ENCODE measurements at places on chromosomes 5 and 9.
A peak's percentile ranks its signal among the peaks of the same experiment; 100 is the strongest.

DNA sequence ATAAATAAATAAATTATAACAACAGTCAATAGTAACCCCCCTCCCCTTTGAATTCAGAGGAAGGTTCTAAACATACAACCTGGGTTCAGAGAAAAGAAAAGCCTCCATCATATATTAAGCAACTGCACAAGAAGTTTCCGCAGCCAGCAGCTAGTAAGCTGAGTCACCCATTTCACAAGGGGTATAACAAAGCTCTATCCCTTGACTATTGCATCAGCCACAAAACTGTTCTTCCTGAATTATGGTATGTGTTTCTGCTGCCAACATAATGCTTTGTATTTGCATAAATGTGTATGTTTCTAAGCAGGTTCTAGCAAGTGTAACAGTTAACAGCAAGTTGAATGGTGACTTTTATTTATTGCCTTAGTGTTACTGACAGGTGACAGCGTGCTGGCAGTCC lies 6.8 kb upstream of the CEP120 start:
- DNase-seq: peak; percentile 99
- peak overlapping the region; percentile 7 for H3K4me3 ChIP-seq
- peak overlapping the region; percentile 75 for H3K27ac ChIP-seq
- no peaks in the 10 kb centered on the region for H3K27me3 ChIP-seq

- no peaks in the 10 kb centered on the region for H3K27me3 ChIP-seq
- no peak for DNase-seq
- no peak overlapping the region for H3K4me3 ChIP-seq
- no peak overlapping the region for H3K27ac ChIP-seq
- no peaks in the 10 kb centered on the region for H3K36me3 ChIP-seq
Measured at GRCh38 chr5:59537961-59538749, 355.4 kb downstream of the PDE4D start.

DNA sequence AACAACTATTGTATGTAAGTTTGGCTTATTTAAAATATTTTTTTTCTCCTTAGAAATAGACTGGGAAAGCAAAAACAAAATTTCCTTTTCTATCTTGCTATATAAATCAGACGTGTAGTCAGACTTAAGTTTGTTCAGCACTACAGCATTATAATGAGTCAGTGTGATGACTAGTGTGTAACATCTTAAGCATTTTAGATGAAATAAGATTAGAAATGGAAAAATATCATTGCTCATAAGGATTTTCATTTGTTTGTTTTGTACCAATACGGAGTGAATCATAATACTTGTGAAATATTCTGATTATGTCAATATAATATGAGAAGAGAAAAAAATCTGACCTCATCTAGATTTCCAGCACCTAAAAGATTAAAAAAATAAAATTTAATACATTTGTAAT lies 64.7 kb upstream of the RICTOR start:
- peak; percentile 69 for DNase-seq
- no peaks in the 10 kb centered on the region for H3K36me3 ChIP-seq
- no peaks in the 10 kb centered on the region for H3K27me3 ChIP-seq
- H3K27ac ChIP-seq: peak overlapping the region; percentile 53
- H3K4me3 ChIP-seq: no peak overlapping the region
- peaks cover 25% of the 10 kb centered on the region for H3K4me1 ChIP-seq

- peaks cover 26% of the 10 kb centered on the region for H3K4me1 ChIP-seq
- H3K27ac ChIP-seq: no peak overlapping the region
- no peak for DNase-seq
- no peaks in the 10 kb centered on the region for H3K27me3 ChIP-seq
- H3K4me3 ChIP-seq: no peak overlapping the region
Measured at GRCh38 chr5:55599148-55600050, 64.6 kb upstream of the PLPP1 start.

GRCh38 chr9:34659592-34660253 lies 2.7 kb downstream of the CCL27 start:
- H3K27me3 ChIP-seq: no peaks in the 10 kb centered on the region
- no peak overlapping the region for H3K27ac ChIP-seq
- no peaks in the 10 kb centered on the region for H3K36me3 ChIP-seq
- peaks cover 15% of the 10 kb centered on the region for H3K4me1 ChIP-seq

- no peaks in the 10 kb centered on the region for H3K36me3 ChIP-seq
- no peak overlapping the region for H3K27ac ChIP-seq
- H3K4me3 ChIP-seq: no peak overlapping the region
- DNase-seq: no peak
- peaks cover 33% of the 10 kb centered on the region for H3K4me1 ChIP-seq
Measured at GRCh38 chr5:167812871-167813270, 478.6 kb upstream of the WWC1 start.

DNA sequence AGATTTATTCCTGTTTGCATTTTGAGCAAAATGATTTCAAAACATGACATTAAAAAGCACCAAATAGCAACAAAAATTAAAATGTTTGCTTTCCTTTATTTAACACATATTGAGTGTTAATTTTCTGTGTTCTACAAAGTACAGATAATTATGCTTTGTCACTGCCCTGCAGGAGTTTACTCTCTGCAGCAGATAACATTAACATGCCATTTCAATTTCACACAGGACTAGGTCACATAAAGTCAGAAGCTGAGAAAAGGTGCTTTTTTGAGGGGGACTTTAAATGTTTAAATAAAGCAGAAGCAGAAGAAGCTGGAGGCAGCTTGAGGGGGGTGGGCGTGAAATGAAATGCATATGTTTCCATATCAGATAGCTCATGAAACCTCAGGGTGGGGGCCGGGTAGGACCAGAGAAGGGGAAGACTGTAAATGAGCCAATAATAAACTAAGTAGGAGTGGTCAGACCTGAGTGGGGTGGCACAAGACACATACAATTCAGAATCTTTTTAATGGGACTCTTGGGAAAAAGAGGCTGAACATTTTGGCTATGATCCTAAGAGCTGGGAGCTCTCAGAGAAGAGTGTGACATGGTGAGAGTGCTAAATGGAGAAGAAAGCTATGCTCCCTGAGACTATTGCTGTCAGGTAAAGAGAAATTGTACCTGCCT lies 387.5 kb downstream of the FAM170A start:
- no peaks in the 10 kb centered on the region for H3K27me3 ChIP-seq
- no peak overlapping the region for H3K4me3 ChIP-seq
- no peak for DNase-seq
- no peaks in the 10 kb centered on the region for H3K36me3 ChIP-seq
- peaks cover 11% of the 10 kb centered on the region for H3K4me1 ChIP-seq

- H3K4me3 ChIP-seq: no peak overlapping the region
- H3K27me3 ChIP-seq: peaks cover 70% of the 10 kb centered on the region
- no peaks in the 10 kb centered on the region for H3K4me1 ChIP-seq
Measured at GRCh38 chr5:136425921-136426320, 60.6 kb upstream of the TRPC7 start.

DNA sequence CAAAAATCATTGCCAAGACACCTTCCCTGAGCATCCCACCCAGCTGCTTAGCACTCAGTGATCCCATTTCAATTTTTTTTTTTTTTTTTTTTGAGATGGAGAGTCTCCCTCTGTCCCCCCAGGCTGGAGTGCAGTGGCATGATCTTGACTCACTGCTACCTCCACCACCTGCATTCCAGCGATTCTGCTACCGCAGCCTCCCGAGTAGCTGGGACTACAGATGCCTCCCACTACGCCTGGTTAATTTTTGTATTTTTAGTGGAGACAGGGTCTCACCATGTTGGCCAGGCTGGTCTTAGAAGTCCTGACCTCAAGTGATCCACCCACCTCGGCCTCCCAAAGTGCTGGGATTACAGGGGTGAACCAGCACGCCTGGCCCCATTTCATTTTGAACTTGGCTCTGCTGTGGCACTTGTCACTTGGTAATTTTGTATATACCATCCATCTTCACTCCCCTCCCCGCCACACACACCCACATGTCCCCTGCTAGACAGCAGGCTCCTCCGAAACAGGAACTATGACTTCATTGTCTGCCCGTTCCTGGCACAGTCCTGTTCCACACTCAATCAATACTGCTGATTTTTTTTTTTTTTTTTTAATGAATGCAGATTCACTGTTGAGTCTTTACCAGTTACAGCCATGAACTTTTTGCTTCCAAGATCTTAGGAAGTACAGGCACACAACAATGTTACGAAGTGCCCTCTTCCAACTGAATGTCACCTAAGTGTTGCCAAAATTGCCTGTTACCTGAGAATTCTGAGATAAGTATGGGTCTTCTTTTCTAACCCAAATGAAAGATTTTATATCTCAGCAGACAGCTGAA lies 17.3 kb upstream of the ZBTB34 start:
- H3K27me3 ChIP-seq: no peaks in the 10 kb centered on the region
- H3K4me1 ChIP-seq: peaks cover 16% of the 10 kb centered on the region
- no peak overlapping the region for H3K4me3 ChIP-seq

GRCh38 chr5:91211997-91212713 lies 171.0 kb downstream of the ARRDC3 start:
- H3K4me3 ChIP-seq: no peak overlapping the region
- no peak for DNase-seq
- H3K27me3 ChIP-seq: no peaks in the 10 kb centered on the region

Measured in MCF 10A (cell line).